ENCODE measurements at places on chromosomes 12 and 14.

DNA sequence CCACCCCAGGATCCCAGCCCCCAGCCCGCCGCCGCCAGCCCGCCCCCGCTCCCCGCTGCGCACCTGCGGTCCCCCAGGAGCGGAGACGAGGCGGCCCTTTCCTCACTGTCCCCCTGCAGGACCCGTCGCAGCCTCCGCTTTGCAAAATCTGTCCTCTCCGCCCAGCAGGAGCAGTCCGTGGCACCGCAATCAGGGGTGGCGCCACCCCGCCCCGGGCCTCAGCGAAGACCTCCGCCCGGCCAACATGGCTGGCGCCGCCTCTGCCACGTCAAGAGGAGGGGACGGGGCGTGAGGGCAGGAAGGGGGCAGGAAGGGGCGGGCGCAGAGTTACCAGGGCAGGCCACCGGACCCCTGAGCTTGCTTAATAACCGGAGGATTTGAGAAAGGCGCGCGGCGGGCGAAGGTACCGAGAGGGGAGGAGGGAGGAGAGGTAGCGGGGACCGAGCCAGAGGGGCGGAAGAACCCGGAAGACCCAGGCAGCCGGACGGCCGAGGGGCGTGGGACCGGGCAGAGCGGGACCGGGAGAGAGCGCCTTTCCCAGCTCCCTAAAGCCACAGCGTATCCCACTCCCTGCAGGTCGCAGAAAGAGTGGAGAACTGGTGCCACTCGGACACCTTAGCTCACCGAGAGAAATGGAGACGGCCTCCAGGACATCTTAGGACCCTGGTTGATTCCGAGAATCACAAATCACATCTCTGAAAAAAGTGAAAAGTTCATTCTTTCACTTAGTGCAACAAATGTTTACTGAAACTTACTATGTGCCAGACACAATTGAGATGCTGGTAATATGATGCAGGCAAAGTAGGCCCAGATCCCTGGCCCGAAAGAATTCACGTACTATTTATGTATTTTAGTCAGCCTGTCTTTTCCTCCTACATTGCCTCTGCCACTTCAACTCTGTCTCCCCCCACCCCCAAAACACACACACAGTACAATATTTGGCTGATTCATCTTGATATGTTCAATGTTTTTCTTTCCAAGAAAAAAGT is at the start of gene SEC23A:
Gene SEC23A, minus strand, starts transcription at position 267 of the 989 bp plus-strand sequence. CDS start 7,117 bp downstream, outside the sequence.
- no peaks in the 10 kb centered on the region for H3K36me3 ChIP-seq
- peaks cover 6% of the 10 kb centered on the region for H3K4me1 ChIP-seq
- H3K27me3 ChIP-seq, result no peaks in the 10 kb centered on the region

DNA sequence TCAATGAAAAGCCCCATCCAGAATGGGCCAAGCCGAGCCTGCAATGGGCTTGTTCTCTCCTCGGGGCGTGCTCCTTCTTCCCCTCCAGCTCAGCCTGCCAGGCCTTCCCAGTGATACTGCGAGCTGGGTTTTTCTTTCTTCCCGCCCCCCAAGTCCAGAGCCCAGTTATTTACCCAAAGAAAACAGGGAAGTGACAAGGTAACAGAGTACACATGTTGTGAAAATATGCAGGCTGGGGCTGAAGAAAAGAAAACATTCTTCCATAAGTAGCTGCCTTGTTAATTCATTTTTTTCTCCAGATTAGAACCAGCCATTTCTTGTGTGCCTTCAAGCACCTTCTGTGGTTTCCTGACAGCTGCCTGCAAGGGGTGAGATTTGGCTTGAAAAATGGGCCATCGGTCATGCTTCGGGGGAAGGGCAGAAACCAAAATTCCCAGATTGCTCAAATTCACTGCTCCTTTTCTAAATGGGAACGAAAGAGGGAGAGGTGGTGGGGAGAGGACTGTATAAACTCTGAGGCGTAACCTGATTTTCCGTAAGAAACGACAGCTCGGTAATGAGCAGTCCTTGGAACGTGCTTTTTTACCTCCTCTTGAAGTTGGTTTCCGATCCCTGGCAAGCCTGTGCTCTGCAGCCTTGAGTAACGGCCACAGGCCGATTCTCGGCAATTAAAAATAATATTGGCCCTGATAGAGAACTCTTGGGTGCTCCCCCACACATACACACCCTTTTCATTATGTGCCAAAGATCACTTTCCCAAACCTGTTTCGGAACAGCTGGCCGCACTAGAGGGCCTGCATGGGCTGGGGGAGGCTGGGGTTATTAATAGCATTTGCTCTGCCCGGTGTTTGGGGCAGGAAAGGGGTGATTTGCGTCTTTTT is 229.4 kb downstream of the ZFP36L1 start:
- no peak overlapping the region for H3K4me3 ChIP-seq
- peak overlapping the region; percentile 86 for H3K27ac ChIP-seq
- no peaks in the 10 kb centered on the region for H3K36me3 ChIP-seq
- H3K4me1 ChIP-seq, result peaks cover 53% of the 10 kb centered on the region
- H3K27me3 ChIP-seq, result no peaks in the 10 kb centered on the region
- peak; percentile 65 for DNase-seq

DNA sequence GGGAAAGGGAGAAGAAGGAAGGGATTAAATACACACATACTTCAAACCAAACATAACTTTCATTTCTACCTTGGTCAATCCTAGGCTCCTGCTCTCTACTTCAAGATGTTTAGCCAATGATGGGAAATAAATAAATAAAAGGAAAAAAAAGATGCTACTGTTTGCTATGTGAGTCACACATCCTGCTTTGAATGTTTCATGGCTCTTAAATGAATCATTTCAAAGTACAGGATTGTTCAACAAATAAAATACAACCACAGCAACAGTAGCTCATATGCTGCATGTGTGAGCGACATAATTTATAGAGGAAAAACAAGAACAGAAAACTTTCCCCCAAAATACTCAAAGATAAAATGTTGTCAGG is 54.3 kb upstream of the NPFF start:
- H3K27me3 ChIP-seq, result no peaks in the 10 kb centered on the region
- H3K36me3 ChIP-seq, result no peaks in the 10 kb centered on the region
- no peak overlapping the region for H3K27ac ChIP-seq
- no peak overlapping the region for H3K4me3 ChIP-seq
- DNase-seq, result no peak

GRCh38 chr12:114770323-114770722 is 86.3 kb upstream of the TBX3 start:
- no peak overlapping the region for H3K4me3 ChIP-seq
- H3K36me3 ChIP-seq, result no peaks in the 10 kb centered on the region
- H3K27me3 ChIP-seq, result no peaks in the 10 kb centered on the region
- no peak for DNase-seq

Data from testis (tissue), 5 donors.